SHP77 (cell line): ENCODE measurements at places on chromosomes 3 and 15.

- DNase-seq = no peak
Measured at GRCh38 chr3:55726501-55726775, 239.3 kb upstream of the WNT5A start.

DNA sequence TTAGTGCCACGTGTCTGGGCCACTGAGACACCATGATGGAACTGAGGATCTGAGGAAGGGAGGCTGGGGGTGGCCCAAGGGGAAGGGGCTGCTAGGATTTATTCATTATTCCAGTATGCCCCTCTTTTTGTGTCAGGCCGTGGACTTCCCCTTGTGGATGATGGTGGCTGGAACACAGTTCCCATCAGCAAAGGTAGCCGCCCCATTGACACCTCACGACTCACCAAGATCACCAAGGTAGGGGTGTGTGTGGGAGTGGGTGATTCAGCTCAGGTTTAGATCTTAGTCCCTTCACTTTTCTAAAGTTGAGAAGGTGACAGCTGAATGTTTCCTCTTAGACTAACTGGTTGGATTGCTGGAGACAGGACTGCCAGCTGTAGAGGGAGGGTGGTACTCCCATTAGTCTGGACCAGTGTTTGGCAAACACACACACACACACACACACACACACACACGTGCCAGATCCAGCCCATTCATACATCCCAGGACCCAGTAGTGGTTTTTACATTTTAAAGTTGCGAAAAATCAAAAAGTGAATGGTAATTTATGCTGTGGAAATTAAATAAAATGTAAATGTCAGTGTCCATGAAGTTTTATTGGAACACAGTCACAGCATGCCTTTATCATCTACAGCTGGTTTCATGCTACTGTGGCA is 11.4 kb downstream of the EIF4G1 start:
- DNase-seq = no peak

- no peak for DNase-seq
Measured at GRCh38 chr3:114350271-114350670, 56.4 kb downstream of the TIGIT start.

GRCh38 chr15:60062826-60063225 is 58.7 kb downstream of the FOXB1 start:
- DNase-seq = no peak

DNA sequence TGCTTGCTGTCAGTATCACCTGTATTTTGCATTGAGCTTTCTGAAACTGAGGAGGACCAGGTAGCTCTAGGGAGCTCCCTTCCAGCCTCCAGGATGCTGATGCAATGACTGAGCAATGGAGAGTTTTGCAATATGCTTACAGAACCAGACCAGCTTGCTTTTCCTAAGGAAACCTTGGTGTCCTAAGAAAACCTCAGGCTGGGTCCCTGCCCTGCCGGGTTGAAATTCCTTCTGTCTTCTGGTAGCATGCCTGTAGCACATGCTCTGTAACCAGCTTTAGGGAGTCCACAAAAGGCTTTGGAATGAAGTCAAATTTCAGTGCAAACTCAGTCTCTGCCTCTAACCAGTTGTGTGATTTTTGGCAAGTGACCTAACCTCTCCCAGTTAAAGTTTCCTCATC is 65.8 kb upstream of the GSK3B start:
- DNase-seq = no peak

- DNase-seq = peak; percentile 74
Measured at GRCh38 chr15:63389902-63390670, 8.4 kb upstream of the CA12 start.

- peak; percentile 49 for DNase-seq
Measured at GRCh38 chr3:184543843-184544512, 17.6 kb upstream of the EPHB3 start.

- no peak for DNase-seq
Measured at GRCh38 chr15:75926931-75927330, 23.3 kb downstream of the FBXO22 start.

- DNase-seq = no peak
Measured at GRCh38 chr3:78041486-78041885, 1001.6 kb downstream of the ROBO2 start.

- no peak for DNase-seq
Measured at GRCh38 chr15:25397100-25397499, 41.7 kb downstream of the UBE3A start.

- DNase-seq = no peak
Measured at GRCh38 chr3:43533009-43533408, 88.8 kb downstream of the ANO10 start.

- DNase-seq = no peak
Measured at GRCh38 chr3:193827871-193828270, 234.9 kb downstream of the OPA1 start.

DNA sequence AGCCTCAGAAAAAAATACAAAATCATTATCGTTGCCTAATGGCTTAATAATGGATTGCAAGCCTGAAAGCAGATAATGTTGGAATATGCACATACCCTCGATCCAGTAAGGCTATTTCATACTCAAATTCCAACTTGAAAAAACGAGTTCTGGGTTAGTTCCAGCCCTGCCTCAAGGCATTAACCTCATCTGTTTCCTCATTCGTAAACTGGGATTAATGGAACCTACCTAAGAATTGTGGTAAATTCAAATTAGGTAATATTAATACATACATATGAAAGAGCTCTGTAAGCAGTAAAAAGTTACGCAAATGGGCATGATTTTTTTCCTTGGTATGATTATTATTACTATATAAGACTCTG is 107.5 kb downstream of the SRGAP3 start:
- no peak for DNase-seq

DNA sequence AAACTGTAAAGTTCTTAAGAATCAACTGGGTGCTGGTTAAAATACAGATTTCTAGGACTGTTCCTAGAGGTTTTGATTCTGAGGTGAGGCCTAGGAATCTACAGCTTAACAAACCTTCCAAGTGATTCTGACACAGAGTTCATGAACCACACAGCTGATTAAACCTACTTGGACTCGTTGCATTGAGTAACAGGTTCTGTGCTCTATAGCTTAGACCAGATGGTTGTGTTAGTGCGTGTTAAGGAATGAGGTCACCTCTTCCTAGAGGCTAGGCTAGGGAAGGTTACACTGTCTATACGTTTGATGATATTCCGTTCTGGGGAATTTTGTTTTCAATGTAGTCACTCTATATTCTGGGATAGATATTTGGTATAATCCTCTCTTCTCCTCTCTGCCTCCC is 21.9 kb downstream of the EID1 start:
- no peak for DNase-seq

DNA sequence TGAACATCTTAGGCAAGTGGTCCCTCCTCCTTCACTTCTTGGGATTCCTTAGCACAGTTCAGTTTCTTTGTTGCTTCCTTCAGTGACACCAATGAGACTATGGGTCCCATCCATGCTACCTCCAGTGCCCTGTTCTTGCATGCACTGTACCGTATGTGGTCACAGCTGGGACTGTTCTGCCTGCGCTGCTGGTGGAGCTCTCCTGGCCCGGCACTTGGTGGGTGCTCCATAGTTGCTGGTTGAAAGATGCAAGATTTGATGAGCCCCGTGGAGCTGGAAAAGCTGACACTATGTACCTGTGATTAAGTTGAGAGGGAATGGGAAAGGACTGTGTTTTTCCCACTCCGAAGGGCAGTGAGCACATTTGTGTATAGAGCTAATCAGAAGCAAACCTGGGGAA is 397.8 kb downstream of the LRTM1 start:
- no peak for DNase-seq

DNA sequence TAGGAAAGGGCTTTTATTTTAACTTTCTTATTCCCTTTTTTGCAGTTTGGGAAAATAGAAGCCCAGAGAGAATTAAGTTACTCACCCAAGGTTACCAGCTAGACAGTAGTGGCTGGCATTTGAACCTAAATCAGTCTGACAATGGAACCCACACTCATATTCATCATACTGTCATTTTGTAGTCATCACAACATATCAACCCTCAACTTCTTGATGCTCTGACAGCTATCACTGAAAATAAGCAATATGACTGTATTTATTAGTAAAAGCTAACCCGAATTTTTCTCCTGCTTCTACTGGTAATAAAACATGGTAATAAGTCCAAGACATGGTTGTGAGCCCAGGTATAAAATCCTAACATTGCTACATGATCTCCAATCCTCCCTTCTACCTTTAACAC is 585.8 kb upstream of the UBE2E2 start:
- no peak for DNase-seq

GRCh38 chr3:133271539-133271938 is 128.3 kb upstream of the BFSP2 start:
- DNase-seq = no peak

DNA sequence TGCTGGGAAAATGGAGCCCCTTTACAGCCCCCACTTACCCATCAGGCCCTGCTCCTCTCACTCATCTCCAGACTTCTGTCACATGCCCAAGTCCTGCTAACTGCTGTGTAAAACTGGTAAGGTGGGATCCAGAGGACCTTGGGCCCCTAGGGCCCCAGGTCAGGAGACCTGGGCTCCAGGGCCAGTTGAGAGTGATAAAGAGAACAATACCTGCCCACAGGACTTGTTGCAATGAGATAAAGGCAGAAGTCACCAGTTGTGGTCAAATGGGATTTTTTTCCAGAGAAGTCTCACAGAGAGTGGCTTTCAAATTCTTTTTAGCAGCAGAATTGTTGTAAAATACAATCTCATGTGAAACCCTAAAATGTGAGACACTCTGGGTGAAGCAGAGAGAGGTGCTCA is 753 bp downstream of the FURIN start:
- DNase-seq = no peak

GRCh38 chr3:67940210-67940952 is 286.0 kb upstream of the SUCLG2 start:
- DNase-seq = no peak

- DNase-seq = no peak
Measured at GRCh38 chr3:195119461-195120266, 151.3 kb downstream of the XXYLT1 start.

- no peak for DNase-seq
Measured at GRCh38 chr3:48247401-48247811, 6.5 kb downstream of the ZNF589 start.

DNA sequence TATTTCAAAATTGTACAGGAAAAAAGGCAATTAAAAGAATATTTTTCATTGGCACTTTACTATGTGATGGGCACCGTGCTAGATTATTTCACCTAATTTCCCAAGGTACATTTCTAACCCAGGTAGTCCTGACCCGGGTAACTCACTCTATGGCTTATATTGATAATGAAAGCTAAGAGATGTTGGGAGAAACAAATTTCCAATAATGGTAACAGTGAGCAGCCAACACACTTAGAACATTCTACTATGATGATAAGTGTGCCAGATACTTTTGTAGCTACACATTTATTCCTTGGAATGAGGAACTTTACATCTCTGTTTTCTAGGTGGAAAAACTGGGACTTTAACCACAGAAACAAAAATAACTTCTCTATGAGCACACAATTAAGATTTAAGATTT is 7.5 kb downstream of the CCNL1 start:
- DNase-seq = no peak

DNA sequence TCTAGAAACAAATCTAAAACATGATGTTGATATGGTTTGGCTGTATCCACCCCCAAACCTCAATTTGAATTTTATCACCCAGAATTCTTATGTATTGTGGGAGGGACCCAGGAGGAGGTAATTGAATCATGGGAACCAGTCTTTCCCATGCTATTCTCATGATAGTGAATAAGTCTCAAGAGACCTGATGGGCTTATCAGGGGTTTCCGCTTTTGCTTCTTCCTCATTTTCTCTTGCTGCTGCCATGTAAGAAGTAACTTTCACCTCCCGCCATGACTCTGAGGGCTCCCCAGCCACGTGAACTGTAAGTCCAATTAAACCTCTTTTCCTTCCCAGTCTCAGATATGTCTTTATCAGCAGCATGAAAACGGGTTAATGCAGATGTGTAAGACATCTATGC is 232.7 kb upstream of the ONECUT1 start:
- DNase-seq = no peak

DNA sequence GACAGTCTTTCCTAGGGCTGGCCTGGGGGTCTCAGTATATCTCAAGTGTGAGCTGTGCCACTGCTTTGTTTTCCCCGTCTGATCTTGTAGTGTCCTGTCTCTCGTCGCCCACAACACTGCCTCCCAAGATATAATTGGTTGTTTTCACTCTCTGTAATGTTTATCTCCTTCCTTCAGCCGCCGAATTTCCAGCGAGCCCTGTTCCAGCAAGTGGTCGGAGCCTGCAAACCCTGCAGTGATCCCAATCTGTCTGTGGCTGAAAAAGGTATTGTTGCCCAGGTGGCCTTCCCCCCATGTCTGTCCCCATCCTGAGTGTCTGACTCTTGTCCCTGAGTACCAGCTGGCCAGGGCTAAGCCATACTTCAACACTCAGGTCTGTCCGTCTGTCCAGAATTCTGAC is 9.5 kb upstream of the MANF start:
- DNase-seq = no peak
